Stimulated activated CD8-positive, alpha-beta memory T cell treated with anti-CD3 and anti-CD28 coated beads, Interleukin-7, amount 100 ng/mL, for 4 hours (primary cell): ENCODE measurements at places on chromosomes 4 and X.

DNA sequence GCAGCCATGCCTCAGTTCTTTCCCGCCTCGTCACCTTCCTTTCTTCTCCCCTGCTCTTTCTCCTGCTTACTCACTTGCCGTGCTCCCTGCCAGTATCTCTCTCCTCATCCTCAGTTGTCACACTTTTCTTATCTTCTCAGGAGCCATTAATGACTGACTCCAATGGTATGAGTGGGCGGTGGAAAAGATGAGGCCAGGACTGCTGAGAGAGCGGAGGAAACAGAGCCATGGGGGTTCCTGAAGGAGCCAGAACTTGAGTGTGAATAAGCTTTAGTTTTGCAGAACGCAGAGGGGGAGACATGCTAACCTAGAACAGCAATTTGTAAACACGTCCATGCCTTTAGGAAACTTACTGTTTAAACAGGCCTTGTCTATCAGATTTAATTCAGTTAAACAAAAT lies 126.5 kb downstream of the CHIC2 start:
- DNase-seq = no peak

GRCh38 chr4:119632216-119632615 lies 3.6 kb upstream of the PDE5A start:
- no peak for DNase-seq

- no peak for DNase-seq
Observed at GRCh38 chr4:4320951-4321714, 31.1 kb downstream of the ZBTB49 start.

DNA sequence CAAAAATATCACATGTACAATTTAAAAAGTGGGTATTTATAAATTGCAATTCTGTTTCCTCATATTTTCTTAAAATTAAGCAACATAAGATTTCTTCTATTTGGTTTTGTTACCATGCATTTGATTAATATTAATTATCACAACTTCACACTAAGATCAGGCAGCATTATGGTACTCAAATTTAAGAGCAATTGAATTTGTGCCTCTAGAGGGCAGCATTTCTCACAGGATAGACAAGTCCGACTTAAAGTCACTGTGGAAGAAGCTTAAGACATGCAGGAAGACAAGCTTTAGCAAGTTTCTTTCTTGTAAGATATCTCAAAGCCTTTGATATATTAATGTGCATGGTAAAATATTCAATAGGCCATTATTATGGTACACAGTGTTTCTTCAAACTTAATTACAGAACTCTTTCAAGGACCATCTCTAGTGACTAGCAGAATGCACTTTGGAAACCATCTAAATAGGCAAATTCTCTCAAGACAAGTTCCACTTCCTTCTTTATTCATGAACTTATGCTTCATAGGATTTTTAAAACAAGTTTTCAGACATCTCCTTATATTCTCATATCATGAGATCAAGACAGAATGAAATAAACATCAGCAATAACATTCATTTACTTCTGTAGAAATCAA lies 35.0 kb downstream of the FBXW7 start:
- no peak for DNase-seq

- no peak for DNase-seq
Observed at GRCh38 chr4:177292171-177292570, 17.5 kb upstream of the NEIL3 start.

- DNase-seq = no peak
Observed at GRCh38 chrX:15906041-15906943, 51.7 kb upstream of the AP1S2 start.

GRCh38 chr4:73272816-73273215 lies 14.2 kb upstream of the ANKRD17 start:
- DNase-seq = no peak

DNA sequence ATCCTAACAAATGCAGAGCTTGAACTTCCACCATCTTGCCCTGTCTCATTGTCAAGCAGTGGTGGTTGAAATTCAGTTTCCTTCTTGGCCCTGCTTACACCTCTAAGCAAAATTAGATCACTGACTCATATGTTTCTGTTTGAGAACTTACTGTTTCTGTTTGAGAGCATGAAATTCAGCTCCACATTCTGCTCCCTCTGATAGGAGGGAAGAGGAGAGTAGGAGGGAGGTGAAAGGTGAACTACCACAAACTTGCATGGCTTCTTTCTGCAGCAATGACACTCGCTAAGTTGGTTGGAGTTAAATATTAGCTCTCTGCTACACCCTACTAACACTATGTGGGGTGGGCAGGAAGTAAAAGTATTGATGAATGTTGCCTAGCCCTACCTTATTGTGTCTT lies 117.8 kb upstream of the EDA2R start:
- DNase-seq = no peak

- no peak for DNase-seq
Observed at GRCh38 chr4:11529625-11530201, 101.0 kb upstream of the HS3ST1 start.

DNA sequence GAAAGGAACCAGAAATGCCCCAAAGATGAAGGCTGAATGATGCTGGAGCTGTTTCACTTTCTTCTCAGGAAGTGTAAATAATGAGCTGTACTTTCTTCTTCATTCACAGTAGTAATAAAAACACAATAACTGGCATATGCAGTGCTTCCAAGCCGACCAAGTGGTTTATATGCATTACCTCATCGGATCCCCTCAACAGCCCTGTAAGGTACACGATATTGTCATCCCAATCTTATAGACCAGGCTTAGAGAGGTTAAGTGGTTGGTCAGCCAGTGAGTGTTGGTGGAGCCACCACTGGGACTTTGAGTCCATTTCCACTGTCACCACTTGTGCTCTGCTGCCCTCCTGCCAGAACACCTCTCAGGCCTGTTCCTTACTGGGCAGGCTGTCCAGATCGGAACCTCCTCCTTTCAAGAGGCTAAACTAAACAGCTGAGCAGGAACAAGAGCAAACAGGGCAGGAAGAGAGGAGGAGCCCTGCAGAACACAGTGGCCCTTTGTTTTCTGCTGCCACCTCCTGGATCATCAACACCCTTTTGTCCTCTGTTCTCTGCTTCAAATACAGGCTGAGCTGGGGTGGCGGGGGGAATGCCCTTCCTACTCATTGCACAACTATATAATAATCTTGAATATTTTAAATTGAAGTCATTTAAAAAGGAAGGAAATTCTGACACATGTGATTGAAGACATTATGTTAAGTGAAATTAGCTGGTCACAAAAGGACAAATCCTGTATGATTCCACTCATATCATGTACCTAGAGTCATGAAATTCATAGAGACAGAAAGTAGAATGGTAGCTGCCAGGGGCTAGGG lies 112.5 kb upstream of the ATP6AP2 start:
- no peak for DNase-seq

- no peak for DNase-seq
Observed at GRCh38 chrX:71091263-71091662, 4.4 kb upstream of the FOXO4 start.

- DNase-seq = no peak
Observed at GRCh38 chr4:72302981-72303704, 265.9 kb downstream of the ADAMTS3 start.

GRCh38 chr4:64799751-64800150 lies 390.5 kb upstream of the TECRL start:
- no peak for DNase-seq

- no peak for DNase-seq
Observed at GRCh38 chr4:6420036-6420435, 52.4 kb downstream of the PPP2R2C start.

GRCh38 chr4:48454591-48454990 lies 28.6 kb upstream of the SLC10A4 start:
- DNase-seq = no peak

GRCh38 chr4:89492581-89493071 lies 185.0 kb upstream of the GPRIN3 start:
- DNase-seq = no peak

DNA sequence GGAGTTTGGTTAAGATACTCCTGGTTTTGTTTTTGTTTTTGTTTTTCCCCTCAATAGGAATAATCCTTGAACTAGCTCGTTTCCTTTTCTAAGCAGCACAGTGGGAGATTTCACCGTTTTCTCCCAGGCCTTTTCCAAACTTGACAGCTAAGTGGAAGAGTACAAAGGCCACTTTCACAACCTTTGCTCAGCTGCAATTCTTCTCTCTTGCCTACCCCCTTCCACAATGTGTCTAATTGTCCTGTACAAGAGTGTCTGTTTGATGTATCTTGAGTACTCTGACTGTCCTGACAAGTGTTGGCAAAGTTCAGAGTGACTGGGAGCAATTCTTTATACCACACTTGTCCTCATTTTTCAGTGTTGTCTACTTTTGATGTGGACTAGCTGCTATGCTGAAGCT lies 674.3 kb upstream of the AMOT start:
- no peak for DNase-seq

DNA sequence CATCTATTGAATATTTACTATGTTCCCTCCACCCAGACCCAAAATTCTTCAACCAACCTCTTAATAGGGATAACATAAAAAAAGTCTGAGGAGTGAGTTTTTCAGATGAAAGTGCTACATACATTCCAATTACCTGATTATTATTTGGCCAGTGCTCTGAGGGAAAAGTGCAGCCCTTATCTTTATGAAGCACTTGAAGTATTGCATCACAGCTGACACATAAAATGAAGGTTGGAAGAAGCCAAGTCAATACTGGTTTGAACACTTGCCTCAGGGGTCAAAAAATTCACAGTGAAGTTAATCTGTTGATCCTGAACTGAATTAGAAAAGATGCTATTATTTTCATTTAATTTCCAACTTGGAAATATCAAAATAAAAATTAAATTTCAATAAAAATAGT lies 498.9 kb downstream of the INPP4B start:
- no peak for DNase-seq

DNA sequence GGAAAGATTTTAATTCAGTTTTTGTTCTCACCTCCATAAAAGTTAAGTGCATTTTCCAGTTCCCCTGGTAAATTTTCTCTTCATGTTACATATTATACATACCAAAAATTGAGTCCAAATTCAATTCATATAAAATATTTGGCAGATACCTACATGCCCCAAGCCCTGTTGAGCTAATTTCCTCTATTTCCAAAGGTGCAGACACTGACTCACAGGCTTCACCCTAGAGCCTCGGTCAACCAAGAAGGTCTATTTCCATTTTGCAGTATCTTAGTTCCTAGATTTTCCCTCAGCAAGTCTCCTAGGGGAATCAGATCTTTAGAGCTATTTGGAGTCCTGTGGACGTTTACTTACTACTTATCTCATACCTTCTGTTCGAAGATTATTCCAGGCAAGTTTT lies 174.4 kb downstream of the TSPAN5 start:
- DNase-seq = no peak

- DNase-seq = no peak
Observed at GRCh38 chr4:3857269-3857926, 91.2 kb downstream of the ADRA2C start.

DNA sequence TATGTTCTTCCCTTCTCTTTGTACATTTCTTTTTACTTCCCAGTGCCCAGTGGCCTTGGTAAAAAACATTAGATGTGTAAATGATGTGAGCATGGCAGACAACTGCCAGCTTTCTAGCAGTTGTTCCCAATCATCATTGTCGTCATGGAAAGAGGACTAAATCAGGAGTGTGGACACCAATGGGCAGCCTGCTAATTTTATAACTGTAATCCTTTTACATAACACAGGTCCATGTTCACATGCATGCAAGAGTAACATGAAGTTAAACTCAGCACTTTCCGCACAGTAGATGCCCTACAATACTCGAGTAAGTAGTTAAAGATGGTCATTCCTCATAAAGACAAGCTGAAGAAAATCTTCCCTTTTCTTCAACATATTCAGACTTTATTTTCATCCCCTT lies 23.4 kb upstream of the G3BP2 start:
- no peak for DNase-seq

GRCh38 chr4:94032754-94033153 lies 174.9 kb upstream of the SMARCAD1 start:
- no peak for DNase-seq

DNA sequence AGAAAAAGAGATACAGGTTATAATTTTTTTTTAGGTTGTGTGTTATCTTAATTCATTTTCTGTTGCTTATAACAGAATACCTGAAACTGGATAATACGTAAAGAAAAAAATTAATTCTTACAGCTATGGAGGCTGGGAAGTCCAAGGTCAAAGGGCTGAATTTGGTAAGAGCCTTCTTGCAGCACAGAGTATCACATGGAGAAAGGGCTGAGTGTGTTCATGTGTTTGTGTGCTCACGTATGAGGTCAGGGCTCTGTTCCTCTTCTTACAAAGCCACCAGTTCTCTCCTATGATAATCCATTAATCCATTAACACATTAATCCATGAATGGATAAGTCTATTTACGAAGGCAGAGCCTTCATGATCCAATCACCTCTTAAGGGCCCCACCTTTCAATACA lies 8.6 kb upstream of the RAB28 start:
- no peak for DNase-seq
